ENCODE measurements at places on chromosomes 12 and 14.

- DNase-seq = no peak
Measured at GRCh38 chr14:59918824-59919569, 947 bp upstream of the LRRC9 start.

DNA sequence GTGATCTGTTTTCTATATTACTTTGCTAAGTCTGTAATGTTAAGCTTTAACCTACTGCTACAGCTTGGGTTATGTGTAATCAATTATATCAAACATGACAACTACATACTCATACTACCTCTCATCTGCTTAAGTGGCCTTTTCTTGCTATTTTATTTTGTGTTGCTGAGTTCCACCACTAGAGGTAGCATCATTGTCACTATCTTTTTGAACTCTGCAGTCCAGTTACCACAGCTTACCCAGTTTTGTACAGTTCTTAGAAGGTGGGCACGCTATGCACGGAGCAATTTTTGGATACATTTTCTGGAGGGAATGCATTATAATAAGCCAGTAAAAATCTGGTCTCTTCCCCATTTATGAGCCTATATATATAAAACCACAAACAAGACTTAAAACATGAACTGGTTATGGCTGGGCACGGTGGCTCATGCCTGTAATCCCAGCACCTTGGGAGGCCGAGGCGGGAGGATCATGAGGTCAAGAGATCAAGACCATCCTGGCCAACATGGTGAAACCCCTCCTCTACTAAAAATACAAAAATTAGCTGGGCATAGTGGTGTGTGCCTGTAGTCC lies 48.5 kb downstream of the SAV1 start:
- DNase-seq = no peak

- DNase-seq = no peak
Measured at GRCh38 chr14:86933460-86933859, 1059.5 kb downstream of the GALC start.

DNA sequence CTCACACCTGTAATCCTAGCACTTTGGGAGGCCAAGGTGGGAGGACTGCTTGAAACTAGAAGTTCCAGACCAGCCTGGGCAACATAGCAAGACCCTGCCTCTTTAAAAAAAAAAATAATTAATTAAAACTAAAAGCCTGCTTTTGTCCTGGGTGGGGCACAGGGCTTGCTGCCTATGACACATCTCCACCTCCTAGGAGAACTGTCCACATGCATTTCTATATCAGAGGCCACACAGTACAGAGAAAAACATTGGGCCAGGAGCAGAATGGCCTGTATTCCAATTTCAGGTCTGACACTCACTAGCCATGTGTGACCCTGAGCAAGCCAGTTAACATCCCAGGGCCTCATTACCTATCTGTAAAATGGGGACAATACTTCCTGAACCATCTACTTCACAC lies 31.9 kb downstream of the CCDC88C start:
- DNase-seq = no peak

DNA sequence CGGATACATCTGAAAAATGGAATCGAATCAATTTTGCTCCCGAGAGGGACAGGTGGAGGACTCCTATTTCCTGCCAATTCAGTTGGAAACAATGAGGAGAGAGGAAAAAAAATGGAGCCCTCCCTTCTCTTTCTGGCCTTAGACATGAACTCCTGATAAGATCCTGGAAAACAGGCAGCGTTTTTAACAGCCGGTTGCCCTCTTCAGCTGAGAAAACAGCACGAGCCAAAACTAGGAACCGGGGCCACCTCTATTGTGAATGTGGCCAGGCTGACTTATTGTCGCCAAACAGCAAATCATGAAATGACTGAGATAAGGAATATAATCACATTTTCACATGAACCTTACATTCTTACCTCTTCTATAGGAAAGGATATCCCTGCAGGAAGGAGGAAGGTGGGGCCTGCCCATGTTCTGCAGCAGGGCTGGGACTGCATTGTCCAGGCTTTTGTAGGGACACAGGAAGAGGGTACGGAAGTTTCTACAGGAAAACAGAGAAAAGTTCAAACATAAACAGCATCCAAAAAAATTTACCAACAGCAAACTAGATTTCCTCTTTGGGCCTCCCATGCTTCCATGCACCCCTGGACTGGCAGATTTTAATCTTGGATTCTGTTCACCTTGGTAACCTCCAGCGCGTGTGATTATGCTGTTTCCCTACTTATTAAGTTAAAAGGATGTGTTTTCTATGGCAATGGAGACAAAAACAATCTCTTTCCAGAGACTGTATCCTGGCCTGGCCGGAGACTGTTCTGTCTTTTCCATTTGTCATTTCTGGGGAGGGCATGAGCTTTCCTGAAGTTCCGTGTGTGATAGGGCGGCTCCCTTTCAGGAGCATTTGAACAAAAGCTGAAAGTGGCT lies 29.0 kb upstream of the ELK3 start:
- no peak for DNase-seq

GRCh38 chr12:59619461-59620240 lies 23.8 kb downstream of the SLC16A7 start:
- DNase-seq = no peak

- DNase-seq = no peak
Measured at GRCh38 chr14:85752175-85752574, 222.2 kb downstream of the FLRT2 start.

DNA sequence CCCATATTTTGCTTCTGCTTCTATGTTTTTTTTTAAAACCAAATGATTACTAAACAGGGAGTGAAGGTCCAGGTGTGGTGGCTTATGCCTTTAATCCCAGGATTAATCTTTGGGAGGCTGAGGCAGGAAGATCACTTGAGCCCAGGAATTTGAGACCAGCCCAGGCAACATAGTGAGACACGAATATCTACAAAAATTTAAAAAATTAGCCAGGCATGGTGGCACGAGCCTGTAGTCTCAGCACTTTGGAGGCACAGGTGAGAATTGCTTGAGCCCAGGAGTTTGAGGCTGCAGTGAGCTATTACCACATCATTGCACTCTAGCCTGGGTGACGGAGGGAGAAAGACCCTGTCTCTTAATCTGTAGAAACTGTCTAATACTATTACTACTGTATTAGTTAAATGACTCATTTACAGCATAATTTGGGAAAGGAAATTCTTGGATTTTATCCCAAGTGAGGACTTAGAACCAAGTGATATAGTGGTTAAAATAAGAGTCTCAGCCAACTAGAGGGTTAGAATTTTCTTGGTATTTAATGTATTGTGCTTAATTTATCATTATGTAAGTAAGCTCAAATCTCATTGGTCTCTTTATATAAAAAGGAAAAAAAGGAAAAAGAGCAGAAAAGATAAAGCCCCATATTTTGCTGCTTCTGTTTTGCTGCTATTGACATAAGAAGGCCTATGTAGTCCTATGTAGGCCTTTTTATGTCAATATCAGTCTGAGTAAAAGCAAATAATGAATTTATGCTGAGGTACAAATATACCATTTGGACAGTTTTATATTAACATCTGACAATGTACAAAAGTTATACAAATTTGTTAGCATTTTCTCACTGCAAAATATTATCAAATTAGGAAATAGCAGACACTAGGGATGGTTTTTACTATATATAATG lies 163.4 kb downstream of the RAD51B start:
- DNase-seq = no peak

DNA sequence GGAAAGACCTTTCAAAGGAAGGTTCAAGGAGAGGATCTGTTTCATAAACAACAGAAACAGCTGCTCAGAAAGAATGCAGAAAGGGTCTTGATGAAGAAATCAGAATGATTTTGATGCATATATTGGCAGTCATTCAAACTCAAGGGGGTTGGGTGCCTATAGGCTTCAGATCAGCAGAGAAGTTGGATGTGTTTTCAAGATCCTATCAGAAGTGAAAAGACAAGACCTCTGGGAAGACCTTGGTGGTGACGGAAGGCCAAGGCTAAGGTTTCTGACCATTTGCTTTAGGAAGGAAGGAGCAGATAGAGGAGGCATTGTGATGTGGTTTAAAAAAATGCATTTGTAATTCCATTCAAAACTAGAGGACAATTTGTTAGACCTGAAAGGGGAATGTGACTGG lies 15.2 kb upstream of the PTPRB start:
- no peak for DNase-seq

DNA sequence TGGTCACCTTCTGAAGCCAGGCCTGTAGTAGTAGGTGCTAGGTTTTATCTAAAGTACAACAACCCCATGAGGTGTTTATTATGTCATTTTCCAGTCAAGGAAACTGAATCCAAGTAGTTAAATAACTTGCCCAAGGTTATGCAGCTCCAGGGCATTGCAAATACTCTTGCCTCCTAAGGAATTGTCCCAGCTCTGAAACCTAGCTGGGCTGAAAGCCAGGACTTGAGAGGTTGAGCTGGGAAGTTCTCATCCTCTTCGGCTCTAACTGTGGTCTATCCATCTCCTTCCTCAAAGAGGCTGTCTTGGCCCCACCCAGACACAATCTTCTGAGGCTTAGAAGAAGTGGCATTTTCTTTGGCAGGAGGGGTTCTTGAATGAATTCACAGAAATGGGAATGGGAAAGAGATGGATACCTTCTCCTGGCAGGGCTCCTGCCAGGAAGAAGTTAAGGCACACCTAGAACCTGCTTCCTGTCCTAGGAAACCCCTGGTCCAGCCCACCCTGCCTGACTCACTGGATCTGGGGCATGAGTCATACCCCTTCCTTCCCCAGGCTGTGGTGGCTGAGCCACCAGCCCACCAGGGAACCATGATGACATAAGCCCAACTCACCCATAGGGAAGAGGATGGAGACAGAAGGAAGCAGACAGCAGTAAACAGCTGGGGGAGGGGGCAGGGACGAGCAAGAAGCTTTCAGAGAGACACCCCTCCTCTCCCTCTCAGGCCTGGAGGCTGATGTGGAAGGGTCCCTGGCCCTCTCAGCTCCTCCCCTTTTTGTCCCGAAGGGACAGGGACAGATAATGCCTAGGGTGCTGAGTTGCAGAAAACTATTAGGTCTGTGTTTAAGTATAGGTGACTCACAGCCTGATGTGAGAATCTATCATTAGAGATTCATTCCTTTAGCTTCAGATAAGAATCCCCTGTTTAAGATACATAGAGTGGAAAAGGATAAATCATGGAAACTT lies 2.1 kb upstream of the PLEK2 start:
- no peak for DNase-seq

GRCh38 chr12:88390811-88391210 lies 189.5 kb downstream of the KITLG start:
- no peak for DNase-seq

- DNase-seq = no peak
Measured at GRCh38 chr14:71705460-71705859, 226.8 kb upstream of the RGS6 start.

GRCh38 chr14:86179980-86180379 lies 650.0 kb downstream of the FLRT2 start:
- DNase-seq = no peak

GRCh38 chr14:103099081-103099732 lies 4.7 kb downstream of the EXOC3L4 start:
- DNase-seq = no peak

GRCh38 chr12:82047446-82047845 lies 288.3 kb upstream of the PPFIA2 start:
- DNase-seq = no peak

- DNase-seq = no peak
Measured at GRCh38 chr14:76919431-76920330, 93.5 kb downstream of the LRRC74A start.

- no peak for DNase-seq
Measured at GRCh38 chr12:108616941-108617858, 16.5 kb downstream of the SELPLG start.

DNA sequence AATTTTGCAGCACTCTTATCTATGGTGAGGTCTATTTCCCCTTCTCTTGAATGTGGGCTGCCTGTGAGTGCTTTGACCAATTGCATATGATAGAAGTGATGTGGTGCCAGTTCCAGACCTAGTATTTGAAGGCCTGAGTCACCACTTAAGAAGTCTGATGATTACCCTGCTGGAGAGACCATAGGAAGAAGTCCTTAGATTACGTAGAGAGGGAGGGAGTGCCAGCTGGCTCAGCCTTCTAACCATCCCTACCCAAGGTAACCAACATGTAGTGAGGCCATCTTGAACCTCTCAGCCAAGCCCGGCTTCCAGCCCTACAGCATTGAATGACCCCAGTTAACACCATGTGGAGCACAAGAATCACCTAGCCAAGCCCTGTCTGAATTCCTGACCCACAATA lies 166.9 kb downstream of the NELL2 start:
- DNase-seq = no peak

- no peak for DNase-seq
Measured at GRCh38 chr12:97306147-97306546, 156.5 kb upstream of the RMST start.

DNA sequence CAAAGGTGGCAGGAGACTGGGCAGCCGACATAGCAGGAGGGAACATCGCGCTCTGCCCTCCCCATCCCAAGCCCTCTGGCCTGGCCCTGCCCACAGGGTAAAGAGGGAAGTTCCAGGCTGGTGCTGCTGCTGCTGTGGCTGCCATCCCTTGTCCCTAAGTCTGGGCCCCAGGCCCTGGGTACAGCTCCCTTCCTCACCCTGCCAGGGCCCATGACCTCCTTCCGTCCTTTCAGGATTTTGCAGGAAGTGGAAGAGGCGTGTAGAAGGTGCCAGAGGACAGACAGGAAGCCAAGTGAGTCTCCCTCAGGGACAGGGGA lies 14.7 kb upstream of the NCOR2 start:
- peak; percentile 22 for DNase-seq

DNA sequence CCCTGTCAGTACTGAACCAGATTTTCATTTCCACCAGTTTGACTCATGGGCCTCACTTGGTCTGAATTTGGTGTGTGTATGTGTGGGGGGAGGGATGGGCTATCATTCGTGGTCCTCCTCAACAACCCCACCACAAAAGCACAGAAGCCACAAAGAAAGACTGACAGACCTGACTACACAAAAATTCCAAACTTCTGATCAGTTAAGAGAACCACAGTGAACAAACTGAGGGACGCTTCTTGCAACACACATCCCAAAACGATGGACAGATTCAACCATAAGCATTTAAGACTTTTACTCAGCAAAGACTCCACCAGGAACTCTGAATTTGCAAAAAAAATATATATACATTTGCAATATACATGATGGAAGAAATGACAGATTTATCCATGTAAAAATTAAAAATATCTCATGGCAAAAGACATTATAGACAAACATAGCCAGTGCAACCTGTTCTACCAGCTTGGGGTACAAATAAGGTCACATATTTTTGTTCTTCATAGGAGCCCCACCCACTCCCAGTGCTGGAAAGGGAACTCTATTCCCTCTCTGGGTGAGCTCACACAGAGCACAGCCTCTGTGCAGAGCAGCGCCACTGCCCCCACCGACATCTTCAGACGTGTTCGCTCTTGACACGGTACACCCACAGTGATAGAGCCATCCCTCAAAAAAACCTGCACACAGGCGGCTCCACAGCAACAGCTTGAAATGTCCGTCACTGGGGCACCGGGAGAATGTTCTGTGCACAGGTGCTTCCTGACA lies 49.7 kb downstream of the JAG2 start:
- DNase-seq = no peak

- DNase-seq = no peak
Measured at GRCh38 chr12:48686037-48686595, 4.1 kb upstream of the KANSL2 start.

- no peak for DNase-seq
Measured at GRCh38 chr12:9383585-9383984, 175.4 kb upstream of the PZP start.

All from amygdala (tissue), 56 donors.